ENCODE measurements at places on chromosomes 6 and 20.

DNA sequence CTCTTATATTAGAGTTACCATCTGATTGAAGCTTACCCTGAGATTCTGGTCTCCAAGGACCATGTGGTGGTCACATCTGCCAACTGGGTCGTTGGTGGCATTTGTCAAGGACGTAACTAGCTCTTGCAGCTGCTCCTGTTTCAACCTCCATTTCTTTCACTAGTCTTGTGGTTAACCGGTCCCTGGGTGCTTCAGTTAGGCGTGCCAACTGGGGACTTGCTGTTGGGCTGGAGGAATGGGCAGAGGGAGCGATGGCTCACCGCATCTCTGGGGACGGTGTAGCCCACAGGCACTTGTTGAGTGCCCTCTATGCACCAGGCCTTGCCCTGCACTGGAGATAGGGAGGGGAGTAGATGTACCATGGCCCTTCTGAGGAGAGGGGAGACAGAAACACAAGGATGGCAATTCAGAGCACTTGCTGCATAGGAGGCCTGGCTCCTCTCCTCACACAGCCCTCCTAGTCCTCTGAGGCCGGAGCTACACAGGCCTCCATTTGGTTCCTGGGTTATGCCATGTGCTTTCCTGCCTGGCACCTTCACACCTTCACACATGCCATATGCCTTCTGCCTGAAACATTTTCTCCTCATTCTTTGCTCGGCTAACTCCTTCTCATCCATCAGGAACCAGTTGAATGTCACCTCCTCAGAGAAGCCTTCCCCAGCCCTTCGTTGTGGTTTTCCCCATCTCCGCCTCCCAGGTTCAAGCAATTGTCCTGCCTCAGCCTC lies 20.0 kb upstream of the ASXL1 start:
- no peak overlapping the region for H3K4me3 ChIP-seq
- no peak for DNase-seq
- no peak overlapping the region for H3K27ac ChIP-seq
- no peaks in the 10 kb centered on the region for H3K27me3 ChIP-seq
- H3K36me3 ChIP-seq: peaks cover 10% of the 10 kb centered on the region

- H3K4me1 ChIP-seq: peaks cover 11% of the 10 kb centered on the region
- no peak overlapping the region for H3K4me3 ChIP-seq
- H3K27ac ChIP-seq: no peak overlapping the region
Observed at GRCh38 chr20:20732641-20733040, 20.2 kb upstream of the RALGAPA2 start.

- DNase-seq: no peak
- H3K27ac ChIP-seq: no peak overlapping the region
- no peak overlapping the region for H3K4me3 ChIP-seq
- H3K4me1 ChIP-seq: peaks cover 12% of the 10 kb centered on the region
- H3K36me3 ChIP-seq: no peaks in the 10 kb centered on the region
Observed at GRCh38 chr6:7048894-7049293, 58.9 kb upstream of the RREB1 start.

- H3K27ac ChIP-seq: no peak overlapping the region
- DNase-seq: no peak
- no peak overlapping the region for H3K4me3 ChIP-seq
- no peaks in the 10 kb centered on the region for H3K27me3 ChIP-seq
Observed at GRCh38 chr20:11281240-11281639, 607.4 kb upstream of the JAG1 start.

DNA sequence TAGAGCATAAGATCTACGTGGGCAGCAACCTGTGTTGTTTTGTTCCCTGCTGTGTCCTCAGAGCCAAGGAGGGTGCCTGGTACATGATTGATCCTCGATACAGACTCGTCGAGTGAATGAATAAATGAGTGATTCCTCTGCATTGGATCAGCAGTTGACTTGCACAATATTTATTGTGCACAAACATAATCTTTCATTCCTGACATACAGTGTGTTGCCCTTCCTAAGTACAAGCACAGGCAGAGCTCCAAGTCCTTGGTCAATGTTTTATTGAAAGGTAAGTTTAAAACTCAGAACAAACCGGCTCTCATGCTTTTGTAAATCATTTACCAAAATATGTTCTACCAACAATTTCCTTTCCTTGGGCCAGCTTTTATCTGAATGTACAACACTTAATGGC lies 57.4 kb downstream of the STMND1 start:
- H3K4me3 ChIP-seq: no peak overlapping the region
- peaks cover 16% of the 10 kb centered on the region for H3K4me1 ChIP-seq
- no peaks in the 10 kb centered on the region for H3K27me3 ChIP-seq
- peak; percentile 83 for DNase-seq

- H3K27me3 ChIP-seq: 0 out of 2 replicates have a peak, but pooled peaks cover 1% of the 10 kb centered on the region
- peaks cover 69% of the 10 kb centered on the region for H3K4me1 ChIP-seq
- H3K36me3 ChIP-seq: no peaks in the 10 kb centered on the region
Observed at GRCh38 chr20:45347936-45348778, at the start of gene SDC4. SDC4 (minus strand) TSS chr20:45348424; CDS start chr20:45348384, 40 bp downstream.

DNA sequence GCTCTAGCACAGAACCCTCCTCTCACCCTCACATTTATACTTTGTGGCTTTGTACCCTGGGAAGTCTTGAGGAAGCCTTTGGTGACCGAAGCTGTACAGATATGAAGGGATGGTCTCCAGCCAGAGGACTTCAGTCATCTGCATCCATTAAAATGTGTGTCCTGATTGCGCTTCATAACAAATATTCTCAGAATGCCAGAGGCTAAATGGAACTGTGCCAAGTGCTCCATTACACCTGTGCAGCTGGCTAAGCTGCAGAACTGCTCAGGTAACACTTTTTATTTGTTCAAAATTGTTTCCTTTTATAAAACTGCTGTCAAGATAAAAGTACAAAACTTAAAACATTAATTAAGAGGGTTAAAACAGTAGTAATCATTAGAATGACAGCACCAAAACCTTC lies 22.3 kb downstream of the TPBG start:
- no peak overlapping the region for H3K4me3 ChIP-seq
- no peak overlapping the region for H3K27ac ChIP-seq
- no peak for DNase-seq
- no peaks in the 10 kb centered on the region for H3K4me1 ChIP-seq
- H3K27me3 ChIP-seq: no peaks in the 10 kb centered on the region
- H3K36me3 ChIP-seq: no peaks in the 10 kb centered on the region

DNA sequence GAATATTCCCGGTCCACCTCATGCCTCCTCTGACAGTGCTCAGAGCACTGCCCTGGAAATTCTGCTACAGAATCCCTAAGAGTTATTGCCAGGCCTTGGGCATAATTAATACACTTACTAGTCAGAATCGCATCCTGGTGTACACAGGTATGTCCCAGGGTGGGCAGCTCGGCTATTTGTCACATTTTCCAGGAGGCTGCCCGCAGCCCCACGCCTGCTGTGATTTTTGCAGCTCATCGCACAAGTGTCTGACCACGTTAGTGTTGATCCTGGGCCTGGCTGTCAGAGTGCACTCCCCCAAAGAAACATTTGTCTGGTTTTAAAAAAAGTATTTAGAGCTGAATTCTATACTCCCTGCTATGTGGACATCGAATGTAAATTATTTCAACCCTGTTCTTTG lies 105.4 kb downstream of the CD83 start:
- 0 out of 2 replicates have a peak, but pooled peaks cover 4% of the 10 kb centered on the region for H3K4me1 ChIP-seq
- H3K36me3 ChIP-seq: no peaks in the 10 kb centered on the region
- DNase-seq: no peak
- H3K27me3 ChIP-seq: peaks cover 4% of the 10 kb centered on the region

GRCh38 chr6:154852687-154853086 lies 119.5 kb downstream of the SCAF8 start:
- H3K4me1 ChIP-seq: peaks cover 33% of the 10 kb centered on the region
- no peak overlapping the region for H3K4me3 ChIP-seq
- peak; percentile 14 for DNase-seq
- no peak overlapping the region for H3K27ac ChIP-seq

DNA sequence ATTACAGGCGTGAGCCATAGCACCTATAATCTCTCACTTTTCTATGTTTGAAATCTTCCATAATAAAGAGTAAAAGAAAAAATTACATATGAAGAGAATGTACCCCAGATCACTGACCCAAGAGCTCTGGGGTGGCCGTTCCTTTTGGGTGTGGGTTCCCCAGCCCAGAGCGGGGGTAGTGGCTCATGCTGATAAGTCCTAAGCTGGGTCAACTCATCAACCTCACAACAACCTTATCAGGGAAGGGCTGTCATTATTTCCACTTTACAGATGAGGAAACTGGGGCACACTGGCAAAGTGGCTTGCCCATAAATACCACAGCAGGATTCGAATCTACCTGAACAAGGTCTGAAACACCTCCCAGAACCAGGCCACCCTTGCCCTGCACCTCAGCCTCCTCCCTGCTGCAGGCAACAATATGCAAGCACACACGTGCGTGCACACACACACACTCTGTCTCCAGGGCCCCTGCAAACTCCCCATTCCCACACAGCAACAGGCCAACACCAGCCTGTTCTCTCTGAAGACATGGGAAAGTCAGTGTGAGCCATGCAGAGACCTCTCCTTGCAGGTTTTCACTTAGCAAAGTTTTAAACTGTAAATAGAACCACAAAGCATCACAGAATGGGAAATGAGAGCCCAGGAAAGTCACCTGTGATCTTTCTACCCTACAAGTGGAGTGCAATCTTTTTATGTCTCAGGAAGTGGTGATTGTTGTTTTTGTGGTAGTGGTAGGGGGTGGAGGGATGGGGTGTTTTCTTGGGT lies 27.7 kb downstream of the BFSP1 start:
- peaks cover 64% of the 10 kb centered on the region for H3K27me3 ChIP-seq
- H3K4me1 ChIP-seq: peaks cover 19% of the 10 kb centered on the region

Measured in HepG2 (cell line).